ENCODE measurements at places on chromosomes 1 and 21.
A peak's percentile ranks its signal among the peaks of the same experiment; 100 is the strongest.

GRCh38 chr1:96002969-96003964, 718.3 kb upstream of the PTBP2 start:
- no peak for DNase-seq

- no peak for DNase-seq
Measured at GRCh38 chr1:221991221-221991620, 249.3 kb upstream of the DUSP10 start.

GRCh38 chr21:25420831-25421230, 186.4 kb downstream of the MRPL39 start:
- no peak for DNase-seq

- DNase-seq: no peak
Measured at GRCh38 chr1:43902058-43902831, 31.4 kb upstream of the ARTN start.

- DNase-seq: no peak
Measured at GRCh38 chr1:42938645-42939615, 19.7 kb downstream of the SLC2A1 start.

DNA sequence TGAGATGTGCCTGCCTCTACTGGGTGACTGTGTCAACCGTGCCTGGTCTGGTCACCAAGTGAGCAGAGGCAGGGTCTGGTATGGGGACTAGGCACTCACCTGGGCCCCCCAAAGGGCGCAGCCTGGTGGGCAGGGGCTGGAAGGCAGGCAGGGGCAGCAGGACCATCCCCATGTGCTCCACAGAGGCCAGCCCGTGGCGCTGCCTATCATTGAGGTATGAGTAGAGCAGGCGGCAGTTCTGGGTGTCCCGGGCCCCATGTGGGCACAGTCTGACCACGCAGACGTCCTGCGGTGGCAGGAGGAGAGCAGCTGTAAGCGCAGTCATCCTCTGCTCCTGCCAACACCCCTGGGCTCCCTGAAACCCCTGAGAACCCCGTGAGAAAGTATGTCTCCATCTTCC, 23.7 kb downstream of the SPOCD1 start:
- no peak for DNase-seq

- DNase-seq: no peak
Measured at GRCh38 chr1:164742745-164743144, 183.8 kb downstream of the PBX1 start.

DNA sequence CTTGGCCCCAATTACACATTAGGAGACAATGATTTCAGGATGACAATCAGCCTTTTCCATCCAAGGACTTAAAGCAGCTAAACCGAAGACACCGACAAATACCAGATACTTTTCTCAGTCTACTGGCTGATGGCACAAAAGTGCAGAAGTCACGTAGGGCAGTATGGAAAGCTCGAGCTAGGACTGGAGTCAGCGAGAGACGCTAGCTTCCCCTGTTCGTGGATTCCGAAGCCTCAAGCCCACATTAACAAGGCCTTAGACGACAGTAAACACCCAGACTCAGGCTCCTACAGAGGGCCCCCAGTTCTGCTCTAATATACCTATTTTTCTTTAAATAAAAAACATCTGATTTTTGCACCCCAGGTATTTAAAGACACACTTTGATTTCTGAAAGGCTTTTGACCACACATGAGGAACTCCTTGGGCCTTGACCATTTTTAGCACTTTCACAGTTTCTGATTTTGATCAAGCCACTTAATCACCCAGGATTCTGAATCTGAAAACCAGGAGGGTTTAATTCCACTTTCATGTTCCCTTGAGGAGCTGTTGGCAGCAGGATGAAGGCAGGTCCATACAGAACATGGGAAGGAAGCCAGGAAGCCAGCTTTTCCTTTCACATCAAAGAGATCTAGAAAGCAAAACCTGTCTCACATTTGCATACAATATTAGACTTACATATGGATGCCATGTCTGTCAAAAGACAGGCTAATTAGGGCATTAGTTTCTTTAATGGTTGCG, 204.1 kb downstream of the GABPA start:
- no peak for DNase-seq

DNA sequence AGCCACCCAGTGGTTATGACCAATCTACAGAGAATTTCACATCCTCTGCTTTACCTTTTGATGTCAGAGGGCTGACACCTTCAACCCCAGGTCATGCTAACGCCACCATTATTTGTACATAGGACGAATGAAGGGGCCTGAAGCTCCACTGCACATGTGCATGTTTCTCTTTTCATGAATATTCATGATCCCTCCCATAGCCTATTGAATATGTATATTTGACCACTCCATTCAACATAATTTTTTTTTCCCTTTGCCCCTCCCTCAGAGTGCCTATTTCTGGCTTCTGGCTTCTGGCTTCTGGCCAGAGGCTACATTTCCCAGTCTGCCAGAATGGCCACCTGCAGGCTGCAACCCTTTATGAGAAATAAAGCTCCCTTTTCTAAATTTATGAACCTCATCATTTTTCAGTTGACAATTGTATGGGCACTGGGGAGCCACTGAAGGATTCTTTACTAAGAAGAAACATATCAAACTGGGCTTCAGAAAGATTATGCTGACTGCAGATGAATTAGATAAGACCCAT, 406.7 kb downstream of the SIPA1L2 start:
- DNase-seq: no peak

DNA sequence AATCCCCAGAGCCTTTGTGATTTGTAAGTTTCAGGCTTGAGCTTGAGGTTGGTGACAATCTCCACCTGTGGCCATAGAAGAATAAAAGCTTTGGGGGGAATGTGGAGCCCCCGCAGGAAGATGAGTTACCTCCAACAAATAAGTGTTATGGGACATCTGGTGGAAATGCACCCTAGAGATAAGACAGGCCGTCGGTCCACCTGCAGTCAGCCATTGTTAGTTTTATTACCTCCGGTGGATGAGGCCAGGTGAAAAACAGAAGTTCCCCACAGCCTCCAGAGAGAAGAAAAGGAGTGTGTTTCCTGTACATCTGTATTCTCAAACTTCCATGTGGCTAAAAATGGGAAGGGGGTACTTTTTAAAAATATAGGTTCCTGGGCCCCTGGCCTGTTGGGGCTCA, 137.4 kb downstream of the KAZN start:
- no peak for DNase-seq

GRCh38 chr1:115118611-115119010, 29.3 kb upstream of the TSPAN2 start:
- no peak for DNase-seq

GRCh38 chr1:82153272-82153629, 352.5 kb downstream of the ADGRL2 start:
- DNase-seq: no peak

DNA sequence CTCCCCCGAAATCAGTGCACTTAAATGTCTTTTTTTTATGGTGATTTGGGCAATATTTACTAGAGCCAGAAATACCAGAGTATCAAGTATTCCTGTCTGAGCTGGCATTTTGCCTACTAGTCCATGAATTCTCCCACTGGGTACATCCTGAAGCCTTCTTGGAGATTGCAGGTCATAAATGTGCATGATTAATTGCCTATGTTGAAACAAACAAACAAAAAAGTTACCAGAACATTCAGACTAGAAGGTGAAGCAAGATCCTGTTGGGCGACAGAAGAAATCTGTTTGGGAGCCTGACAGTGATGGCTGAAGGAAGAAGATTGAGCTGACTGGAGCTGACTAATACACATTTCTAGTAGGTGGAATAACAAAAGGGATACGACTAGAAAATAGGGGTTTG, 127.4 kb upstream of the NRIP1 start:
- DNase-seq: no peak

DNA sequence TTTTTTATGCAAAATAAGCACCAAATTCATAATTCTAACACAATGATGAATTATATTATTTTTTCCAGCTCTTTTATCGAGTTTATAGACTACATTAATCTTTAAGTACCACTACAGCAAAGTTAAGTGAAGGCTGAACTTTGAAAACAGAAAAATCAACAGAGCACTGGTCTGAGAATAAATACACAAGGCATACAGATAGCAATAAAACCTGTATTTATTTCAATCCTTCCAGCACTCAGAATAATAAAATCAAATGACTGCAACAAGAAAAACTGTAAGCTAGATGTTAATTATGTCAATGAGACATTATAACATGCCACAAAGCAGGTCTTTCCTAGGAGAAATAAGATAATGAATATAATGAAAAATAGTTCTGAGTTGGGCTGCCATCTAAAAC, 24.5 kb downstream of the NUCKS1 start:
- DNase-seq: no peak

DNA sequence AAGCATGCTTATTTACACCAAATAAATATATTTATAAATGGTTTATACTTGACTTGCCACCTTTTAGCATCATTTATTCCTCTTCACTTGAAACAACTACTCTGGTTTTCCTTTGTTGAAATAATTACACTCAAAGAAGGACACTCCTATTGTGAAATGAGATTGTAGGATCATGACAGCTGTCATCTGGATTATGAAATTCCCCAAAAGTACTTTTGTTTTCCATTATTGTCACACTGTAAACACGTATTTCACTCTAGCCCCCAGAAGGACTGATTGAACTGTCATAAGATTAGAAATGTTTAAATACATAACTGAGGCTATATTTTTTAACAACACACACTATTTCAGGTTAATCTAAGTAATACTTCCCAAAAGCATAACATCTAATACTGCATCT, 593.8 kb downstream of the LRRIQ3 start:
- no peak for DNase-seq

DNA sequence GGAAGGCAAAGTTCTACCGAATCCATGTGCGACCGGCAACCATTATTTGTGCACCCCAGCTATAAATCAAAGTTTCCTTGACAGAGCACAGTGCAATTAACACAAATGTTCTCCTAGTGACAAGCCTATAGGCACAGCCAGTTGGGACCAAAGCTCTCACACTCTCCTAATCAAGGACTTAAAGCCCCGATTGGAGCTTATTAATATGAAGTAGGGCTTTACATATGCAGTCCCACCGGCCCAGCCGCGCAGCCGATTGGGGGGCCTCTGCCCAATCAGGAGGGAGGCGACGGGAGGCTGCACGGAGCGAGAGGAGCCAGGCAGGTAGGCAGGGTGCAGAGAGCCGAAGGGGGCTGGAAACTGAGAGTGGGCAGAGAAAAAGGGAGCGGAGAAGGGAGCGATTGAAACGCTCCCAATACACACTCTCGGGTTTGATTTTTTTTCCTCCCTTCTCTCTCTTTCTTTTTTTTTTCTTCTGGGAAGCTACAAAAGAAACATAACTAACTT, at the start of gene ESRRG:
Gene ESRRG, minus strand, starts transcription at position 156 of the 507 bp plus-strand sequence. Its CDS starts 130 bp downstream, at position 26.
- no peak for DNase-seq

- DNase-seq: no peak
Measured at GRCh38 chr1:37038227-37039093, 4.1 kb upstream of the GRIK3 start.

DNA sequence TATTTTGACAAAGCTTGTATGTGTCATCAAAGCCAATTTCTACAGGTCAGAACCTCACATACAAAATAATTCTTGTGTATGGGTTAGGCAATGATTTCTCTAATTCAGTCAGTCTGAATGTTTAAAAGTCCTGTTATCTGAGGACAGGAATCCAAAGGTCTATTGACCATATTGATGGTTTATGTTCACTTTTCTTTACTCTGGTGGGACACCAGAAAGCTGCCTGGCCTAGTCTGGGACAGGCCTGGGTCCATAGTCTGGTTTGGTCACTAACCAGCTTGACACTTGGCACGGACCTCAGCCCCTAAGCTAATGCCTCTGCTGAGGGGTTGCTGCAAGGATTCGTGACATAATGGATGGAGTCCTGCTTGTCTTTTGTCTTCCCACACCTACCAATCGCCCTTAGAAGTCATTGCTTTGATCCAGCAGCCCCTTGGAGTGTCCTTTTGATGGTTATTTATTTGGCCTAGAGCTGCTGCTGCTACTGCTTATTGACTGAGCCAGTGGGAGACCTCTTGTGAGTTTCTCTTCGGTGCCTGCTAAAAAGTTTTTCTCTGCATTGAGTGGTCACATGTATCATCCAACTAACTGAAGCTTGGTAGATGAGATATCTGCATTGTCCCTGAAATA, 15.7 kb downstream of the IFNAR2 start:
- DNase-seq: no peak

DNA sequence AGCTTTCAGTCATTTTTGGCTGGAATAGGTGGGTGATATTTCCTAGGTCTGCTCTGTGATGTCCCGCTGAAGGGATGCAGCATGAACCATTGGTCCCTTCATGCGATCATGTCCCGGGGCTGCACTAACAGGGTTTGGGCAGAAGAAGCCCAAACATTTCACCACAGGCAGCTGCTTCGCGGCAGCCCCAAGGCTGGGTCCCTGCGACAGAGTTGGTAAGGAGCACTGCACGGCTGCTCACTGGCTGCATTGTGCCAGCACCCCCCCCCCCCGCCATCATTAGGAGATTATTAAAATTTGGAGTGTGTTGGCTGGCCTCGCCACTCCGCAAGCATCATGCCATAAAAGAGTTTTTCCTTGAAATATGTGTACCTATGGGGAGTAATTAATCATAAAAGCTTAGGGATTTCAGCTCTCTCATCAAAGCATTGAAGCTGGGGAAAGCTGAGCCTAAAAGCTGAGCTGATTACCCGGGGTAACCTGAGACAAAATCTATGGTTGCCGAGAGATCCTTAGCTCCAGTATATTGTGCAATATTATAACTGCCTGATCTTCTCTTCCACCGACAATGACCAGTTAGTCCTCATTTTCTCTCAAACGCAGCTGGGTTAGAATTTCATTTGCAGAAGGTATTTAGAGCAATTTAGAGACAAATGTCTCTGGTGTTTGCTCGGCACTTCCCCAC, 62.5 kb downstream of the PEX14 start:
- DNase-seq: no peak

DNA sequence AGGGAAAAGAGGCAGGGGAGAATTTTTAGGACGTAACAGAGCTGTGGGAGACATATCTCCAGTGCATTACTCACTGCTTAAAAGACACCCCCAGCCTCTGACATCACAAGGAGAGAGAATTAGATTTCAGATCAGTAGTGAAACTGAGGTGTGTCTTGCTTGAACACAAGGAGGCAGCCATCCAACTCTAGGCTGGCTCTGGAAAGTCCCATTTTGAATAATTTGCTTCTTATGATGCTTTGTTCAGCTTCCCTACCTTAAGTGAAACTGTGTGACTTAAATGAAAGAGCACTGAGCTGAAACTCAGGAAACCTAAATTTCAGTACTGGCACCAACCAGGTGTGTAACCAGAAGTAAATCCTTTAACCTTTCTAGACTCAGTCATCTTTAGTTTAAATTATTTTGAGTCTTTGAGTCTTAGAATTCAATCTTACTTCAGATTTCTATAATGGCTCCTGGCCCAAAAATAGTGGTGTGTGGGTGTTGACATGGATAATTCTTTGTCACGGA, 251.6 kb upstream of the SGIP1 start:
- DNase-seq: peak; percentile 36

- DNase-seq: no peak
Measured at GRCh38 chr1:12177156-12177998, 10.6 kb downstream of the TNFRSF1B start.

DNA sequence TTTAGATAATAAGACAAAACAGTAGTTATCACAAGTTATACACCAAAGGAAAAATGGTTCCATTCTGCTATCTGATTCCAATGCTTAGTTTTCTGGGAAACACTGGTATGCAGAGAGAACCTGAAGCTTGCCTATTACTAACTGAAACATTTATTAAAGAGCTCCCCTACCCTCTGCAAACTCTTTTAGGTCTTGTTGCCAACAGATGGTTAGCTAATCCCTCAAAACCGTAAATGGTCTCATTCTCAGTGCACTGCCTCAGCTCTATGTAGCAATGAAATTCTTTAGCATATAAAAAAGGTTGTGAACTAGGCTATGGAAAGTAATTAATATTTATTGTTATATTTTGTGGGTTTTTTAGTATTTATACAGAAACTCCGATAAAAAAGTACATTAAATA, 20.4 kb downstream of the C21orf91 start:
- DNase-seq: no peak

All from stimulated activated CD4-positive, alpha-beta T cell treated with anti-CD3 and anti-CD28 coated beads, Interleukin-4, amount 100 ng/mL, for 1 hour (primary cell).